CD4-positive, alpha-beta T cell treated with Interleukin-1 beta for 1 hour (primary cell): ENCODE measurements at places on chromosomes 4 and X.

DNA sequence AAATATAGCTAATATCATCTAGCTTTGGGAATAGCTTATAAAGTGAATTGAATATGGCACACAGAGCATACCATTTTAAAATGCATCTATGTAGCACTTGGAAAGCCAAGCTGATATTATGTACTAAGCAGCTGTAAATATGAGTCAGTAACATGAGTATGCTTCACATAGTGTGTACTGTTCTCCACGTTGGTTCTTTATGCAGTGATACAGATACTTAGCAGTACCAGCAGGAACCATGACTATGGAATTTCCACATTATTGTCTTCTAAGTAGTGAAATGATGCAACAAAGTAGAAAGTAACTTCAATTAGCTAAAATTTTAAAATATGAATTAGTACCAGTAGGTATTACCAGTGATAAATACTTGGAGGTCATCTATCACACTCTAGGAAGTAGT lies 320.1 kb downstream of the BMPR1B start:
- DNase-seq: no peak

DNA sequence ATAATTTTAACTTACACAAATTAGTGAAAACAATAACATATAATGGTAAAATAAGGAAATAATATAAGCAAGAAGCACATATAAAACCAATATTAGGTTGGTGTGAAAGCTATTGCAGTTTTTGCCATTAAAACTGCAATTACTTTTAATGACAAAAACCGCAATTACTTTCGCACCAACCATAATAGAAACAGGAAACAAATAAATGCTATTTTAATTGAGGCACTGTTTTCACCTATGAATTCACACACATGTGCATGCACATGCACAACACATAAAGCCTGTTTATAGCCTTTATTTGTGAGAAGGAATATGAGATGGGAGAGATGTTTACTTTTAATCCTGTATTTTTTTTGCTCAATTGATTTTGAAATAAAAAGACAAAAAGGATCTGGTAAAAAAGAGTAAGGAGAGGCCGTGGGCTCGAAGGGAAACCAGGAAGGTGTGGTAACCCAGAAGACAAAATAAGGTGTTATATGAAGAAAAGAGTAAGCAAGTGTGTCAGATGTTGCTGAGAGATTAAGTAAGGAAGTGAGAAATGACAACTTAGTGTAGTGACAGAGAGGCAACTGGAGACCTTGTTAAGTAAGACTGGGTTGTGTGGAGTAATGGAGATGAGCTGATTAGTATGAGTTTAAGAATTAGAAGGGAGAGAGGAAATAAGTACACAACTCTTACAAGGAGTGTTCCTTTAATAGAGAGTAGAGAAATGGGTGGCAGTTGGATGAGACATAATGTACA lies 69.0 kb downstream of the KLHL13 start:
- no peak for DNase-seq

DNA sequence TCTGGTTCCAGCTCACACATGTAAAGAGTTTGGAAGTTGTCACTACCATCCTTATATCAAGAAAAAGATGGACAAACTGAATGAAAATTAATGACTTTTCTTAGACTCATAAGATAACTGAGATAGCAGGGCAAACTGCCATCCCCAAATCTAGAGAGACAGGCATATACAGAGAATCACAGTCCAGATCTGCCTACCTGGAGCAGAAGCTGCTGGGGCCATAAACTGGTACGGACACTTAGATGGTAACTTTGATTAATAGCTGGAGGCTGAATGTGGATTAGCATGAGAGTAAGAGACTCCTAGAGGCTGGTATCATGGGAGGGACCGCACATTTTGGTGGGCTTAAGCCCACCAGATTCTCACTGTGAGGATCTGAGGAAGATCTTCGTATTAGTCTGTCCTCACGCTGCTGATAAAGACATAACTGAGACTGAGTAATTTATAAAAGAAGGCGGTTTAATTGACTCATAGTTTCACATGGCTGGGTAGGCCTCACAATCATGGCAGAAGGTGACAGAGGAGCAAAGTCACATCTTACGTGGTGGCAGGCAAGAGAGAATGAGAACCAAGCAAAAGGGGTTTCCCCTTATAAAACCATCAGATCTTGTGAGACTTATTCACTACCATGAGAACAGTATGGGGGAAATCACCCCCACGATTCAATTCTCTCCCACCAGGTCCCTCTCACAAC lies 10.8 kb upstream of the POLA1 start:
- DNase-seq: no peak

GRCh38 chr4:8574796-8575370 lies 5.3 kb upstream of the GPR78 start:
- no peak for DNase-seq

DNA sequence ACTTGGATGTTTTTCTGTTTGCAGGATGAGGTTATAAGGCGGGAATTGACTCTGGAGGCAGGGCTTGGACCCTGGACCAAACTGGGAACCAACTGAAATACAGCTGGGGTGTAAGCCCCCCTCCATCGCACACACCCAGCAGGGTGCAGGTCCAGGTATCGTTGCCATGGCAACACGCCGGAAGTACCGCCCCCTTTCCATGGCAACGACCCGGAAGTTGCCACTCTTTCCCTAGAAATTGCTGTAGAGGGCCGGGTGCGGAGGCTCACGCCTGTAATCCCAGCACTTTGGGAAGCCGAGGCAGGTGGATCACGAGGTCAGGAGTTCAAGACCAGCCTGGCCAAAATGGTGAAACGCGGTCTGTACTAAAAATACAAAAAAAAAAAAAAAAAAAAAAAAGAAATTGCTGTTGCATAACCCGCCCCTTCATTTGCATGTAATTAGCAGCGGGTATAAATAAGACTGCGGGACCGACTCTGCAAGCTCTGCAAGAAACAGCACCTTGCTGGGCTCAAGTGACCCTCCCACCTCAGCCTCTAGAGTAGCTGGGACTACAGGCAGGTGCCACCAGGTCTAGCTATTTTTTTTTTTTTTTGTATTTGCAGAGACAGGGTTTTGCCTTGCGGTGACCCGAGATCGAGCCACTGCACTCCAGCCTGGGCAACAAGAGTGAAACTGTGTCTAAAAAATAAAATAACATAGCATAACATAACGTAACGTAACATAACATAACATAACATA lies 139.6 kb downstream of the CRLF2 start:
- no peak for DNase-seq

DNA sequence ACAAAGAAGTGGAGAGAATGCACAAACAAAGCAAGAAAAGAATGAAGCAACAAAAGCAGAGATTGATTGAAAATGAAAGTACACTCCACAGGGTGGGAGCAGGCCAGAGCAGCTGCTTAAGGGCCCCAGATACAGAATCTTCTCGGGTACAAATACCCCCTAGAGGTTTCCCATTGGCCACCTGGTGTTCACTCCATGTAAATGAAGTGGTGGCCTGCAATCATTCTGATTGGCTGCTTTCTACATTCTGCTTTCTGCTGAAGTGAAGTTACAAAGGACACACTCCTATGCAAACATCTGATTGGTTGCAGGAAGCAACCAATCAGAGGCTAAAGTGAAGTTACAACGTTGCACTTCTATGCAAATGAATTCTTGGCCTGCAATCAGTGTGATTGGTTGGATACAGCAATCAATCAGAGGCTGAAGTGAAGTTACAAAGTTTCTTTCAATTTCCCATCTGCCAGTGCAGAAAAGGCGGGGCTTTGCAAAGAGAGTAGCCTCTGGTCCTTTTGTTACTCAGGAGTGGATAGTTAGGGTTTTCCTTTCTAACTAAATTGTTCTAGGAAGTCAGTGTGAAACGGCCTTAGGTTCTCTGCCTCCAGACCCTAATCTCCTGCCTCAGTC lies 19.0 kb upstream of the GPC4 start:
- DNase-seq: no peak

GRCh38 chr4:153579872-153580271 lies 104.2 kb upstream of the TLR2 start:
- DNase-seq: no peak

DNA sequence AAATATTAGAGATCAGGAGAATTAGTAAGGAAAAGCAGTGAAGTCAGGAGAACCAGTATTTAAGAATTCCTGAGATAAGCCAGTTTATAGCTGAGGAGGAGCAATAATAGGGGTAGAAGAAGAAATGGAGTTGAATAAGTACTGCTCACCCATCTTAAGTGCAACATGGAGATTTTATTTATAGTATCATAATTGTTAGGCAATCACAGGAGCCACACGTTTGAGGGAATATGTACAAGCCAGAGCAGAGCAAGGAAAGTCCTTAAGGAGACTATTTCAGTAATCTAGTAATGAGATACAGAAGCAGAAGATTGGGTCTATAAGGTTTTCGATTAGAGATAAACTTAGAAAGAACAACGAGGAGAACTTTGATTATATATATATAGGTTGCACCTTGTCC lies 145.0 kb downstream of the KDM6A start:
- no peak for DNase-seq

DNA sequence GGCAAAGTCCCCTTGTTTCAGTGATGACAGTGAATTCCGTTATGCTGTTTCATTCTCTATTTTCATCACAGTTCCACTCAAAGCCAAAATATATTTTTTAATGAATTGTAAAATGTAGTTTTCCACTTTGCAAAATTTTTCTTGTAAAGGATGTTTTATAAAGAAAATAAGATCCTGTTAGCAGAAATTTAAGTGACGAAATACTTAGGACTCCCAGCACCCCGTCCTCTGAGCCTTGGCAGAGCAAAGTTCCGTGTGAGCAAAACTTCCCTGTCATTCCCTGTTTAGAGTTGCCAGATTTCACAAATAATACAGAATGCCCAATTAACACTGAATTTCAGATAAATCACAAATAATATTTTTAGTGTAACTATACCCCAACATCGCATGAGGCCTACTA lies 81.0 kb upstream of the RBPJ start:
- no peak for DNase-seq

DNA sequence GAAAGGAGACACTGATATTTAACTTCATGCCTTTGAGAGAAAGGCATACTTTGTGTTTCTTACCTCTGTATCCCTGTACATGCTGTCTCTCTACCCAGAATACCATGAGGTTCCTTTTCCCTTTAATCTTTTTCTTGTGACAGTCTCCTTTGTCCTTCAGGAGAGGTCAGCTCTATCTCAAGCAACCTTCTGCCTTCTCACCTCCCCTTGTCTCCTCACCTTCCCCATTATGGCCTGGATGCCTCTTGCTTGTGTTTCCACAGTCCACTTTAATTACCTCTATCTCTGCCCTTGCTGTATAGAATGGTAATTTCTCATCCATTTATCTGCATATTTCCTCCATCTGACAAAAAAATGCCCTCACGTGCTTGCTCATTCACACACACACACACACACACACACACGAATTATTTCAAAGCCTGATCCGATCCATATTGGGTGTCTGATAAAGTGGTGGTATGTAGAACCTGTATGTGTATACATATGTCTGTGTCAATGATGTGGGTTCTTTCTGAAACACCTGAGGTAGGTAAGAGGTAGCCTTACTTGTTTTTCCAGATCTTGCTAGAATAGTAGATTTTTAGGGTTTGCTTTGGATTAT lies 28.5 kb downstream of the MSN start:
- no peak for DNase-seq

GRCh38 chr4:147060151-147060931 lies 114.7 kb upstream of the TTC29 start:
- no peak for DNase-seq

- no peak for DNase-seq
Observed at GRCh38 chr4:15689540-15689939, 7.9 kb downstream of the FAM200B start.

DNA sequence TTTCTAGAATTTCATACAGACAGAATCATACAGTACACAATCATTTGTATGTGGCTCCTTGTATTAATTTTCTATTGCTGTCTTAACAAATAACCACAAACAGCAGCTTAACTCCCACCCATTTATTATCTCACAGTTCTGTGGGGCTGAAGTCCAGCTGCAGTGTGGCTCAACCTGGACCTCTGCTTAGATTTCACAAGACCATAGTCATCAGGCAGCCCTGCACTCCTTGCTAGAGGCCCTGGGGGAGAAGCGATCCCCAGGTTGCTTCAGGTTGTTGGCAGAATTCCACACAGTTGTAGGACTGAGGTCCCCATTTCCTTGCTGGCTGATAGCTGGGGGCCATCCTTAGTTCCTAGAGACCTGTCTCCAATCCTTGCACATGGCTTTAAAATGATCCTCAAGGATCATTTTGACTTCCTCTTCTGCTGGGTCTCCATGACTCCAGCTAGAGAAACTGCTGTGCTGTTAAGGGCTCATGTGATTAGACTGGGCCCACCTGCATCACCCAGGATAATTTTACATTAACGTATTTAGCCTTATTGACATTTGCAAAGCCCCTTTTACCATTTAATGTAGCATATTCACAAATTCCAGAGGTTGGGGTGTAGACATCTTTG lies 60.9 kb upstream of the SMAD1 start:
- DNase-seq: no peak
